Cerebellum (tissue), 4 donors: ENCODE measurements at places on chromosomes 2 and 18. TPM values are rescaled to one million over a fixed set of nuclear protein-coding genes. Genes with fewer than 3 reads are reported as not detected.

TMEM169 gene
- total RNA-seq, result 18.6 TPM

HOXD12 gene
- not detected for total RNA-seq

DNA sequence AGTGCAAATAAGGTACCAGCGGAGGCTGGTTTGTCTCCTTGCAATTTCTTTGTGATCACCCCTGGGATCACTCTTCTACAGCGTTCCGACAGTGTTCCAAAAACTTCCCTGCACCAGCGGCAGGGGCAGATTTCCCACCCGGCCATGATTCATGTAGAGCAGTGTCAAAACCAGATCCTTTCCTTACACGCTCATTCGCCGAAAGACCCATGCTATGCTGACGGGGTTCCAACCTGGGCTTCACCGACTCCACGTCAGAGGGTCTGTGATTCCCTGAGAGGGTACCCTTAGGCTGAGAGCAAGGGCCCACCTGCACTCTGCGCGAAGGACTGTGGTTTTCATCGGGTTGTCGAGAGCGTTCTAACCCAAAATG is 423 bp upstream of the TTC27 start:
- no peak for DNase-seq

- DNase-seq, result no peak
Observed at GRCh38 chr2:104944495-104944894, 90.6 kb downstream of the POU3F3 start.

GRCh38 chr2:119245076-119245840 is 21.6 kb downstream of the STEAP3 start:
- no peak for DNase-seq

MAL gene
- not detected for total RNA-seq

GRCh38 chr2:149205143-149205542 is 125.2 kb upstream of the LYPD6 start:
- no peak for DNase-seq

ANKRD36C gene
- 271 TPM for total RNA-seq

AGAP1 gene
- total RNA-seq, result 68.2 TPM

DNA sequence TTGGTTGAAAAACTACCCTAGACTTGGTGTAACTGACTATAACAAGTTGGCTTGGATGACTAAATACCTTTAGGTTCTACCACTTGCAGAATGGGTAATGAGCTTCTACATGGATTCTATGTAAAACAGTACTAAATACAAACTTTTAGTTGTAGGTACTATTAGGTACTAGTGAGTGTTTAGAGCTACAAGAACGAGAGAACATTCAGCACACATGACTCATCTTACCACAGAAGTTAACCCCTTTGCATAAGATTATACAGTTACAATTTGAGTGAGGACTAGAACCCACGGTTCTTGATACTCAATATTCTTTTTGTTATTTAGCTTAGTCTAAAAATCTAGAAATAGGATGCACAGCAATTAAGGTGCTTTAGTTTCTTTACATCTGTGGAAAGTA is 101.7 kb upstream of the TFCP2L1 start:
- DNase-seq, result no peak

GBX2 gene
- 4.4 TPM for total RNA-seq
